AG20443 (cell line): ENCODE measurements at places on chromosomes 5 and 9.

GRCh38 chr9:88399966-88400365 lies 11.7 kb downstream of the SPIN1 start:
- DNase-seq: peak; percentile 62

DNA sequence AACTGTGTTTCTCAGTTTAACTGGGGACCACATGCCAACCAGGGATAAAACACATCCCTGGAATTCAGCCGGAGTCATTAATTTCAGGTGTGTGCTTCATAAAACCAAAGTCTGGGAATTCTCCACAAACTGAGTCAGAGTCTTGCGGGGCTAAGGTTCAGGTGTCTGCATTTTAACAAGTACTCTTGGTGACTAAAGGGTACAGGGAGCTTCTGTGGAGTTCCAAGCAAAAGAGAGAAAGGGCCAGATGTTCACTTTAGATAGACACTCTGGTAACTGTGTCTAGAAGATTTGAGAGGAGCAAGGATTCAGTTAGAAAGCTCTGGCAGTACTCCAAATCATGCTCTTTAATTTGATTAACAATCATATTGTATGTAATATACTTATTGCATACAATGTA lies 4.0 kb downstream of the NADK2 start:
- DNase-seq: no peak

- DNase-seq: no peak
These were observed 219.3 kb downstream of the CEMIP2 start for GRCh38 chr9:71549023-71549422.

- DNase-seq: peak; percentile 49
These were observed 181.0 kb upstream of the PITX1 start for GRCh38 chr5:135214897-135215616.

GRCh38 chr5:80799041-80799440 lies 144.3 kb upstream of the DHFR start:
- no peak for DNase-seq

DNA sequence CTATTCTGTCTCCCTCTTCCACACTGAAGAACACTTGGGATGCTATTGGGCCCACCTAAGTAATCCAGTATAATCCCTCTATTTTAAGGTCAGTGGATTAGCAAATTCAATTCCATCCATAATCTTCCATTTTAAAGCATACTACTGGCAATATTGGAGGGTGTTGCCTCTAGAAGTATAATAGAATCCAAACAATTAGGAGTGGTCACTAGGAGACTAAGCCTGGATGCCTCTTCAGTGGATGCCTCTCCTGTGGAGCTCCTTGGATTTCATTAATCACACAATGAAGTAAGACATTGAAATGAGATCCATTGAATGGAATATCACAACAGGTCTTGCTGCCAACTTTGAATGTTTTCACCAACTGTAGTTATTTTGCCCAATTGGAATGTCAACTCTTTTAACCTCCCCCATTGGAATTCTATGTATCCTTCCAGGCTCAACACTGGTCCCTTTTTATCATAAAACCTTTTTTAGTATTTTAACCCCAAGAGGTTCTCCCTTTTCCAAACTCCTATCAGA lies 311.6 kb downstream of the PLK2 start:
- no peak for DNase-seq

GRCh38 chr5:126988021-126988569 lies 42.3 kb downstream of the MARCHF3 start:
- DNase-seq: no peak

GRCh38 chr9:127067603-127068220 lies 54.7 kb downstream of the ANGPTL2 start:
- no peak for DNase-seq

DNA sequence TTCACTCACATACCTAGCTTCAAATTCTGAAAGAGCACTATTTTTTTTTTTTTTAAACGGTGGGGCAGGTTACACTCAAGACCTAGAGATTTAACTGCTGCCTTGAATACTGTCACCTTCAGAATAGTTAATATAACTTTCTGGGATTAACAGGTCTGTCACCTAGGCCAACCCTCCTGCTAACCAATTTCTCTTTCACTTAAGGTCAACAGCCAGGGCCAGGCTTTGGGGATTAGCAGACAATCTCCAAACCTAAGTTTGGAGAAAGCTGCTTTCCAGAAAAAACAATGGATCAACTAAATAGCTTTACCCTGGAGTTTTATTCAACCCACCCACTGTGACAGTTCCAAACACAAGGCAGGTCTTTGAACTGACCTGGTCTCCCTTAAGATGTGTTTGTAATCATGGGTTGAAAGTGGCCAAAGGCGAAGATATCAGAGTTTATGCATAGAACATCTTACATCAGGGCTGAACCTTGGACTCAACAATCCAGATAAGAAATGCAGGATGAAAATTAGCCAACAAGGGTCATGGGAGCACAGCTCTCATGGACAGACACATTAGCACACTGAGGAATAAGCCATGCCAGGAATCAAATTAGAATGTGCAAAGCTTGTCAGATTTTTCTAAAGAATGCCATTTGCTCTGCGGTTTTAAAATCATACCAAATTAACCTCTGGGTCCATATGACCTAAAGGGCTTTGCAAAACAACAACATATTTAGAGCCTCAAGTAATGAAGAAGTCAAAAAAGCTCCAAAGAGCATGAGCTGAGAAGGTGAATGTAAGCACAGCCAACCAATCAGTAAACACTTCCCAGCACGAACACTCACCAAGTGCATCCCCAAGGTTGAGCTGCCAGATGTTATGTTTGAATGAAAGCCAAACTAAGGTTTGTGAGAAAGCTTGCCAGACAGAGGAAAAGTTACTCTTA lies 538.5 kb upstream of the DMAC1 start:
- no peak for DNase-seq

GRCh38 chr5:154271936-154272514 lies 81.5 kb downstream of the GALNT10 start:
- no peak for DNase-seq

- DNase-seq: no peak
These were observed 66.6 kb upstream of the SPATA31E1 start for GRCh38 chr9:87816036-87816435.

DNA sequence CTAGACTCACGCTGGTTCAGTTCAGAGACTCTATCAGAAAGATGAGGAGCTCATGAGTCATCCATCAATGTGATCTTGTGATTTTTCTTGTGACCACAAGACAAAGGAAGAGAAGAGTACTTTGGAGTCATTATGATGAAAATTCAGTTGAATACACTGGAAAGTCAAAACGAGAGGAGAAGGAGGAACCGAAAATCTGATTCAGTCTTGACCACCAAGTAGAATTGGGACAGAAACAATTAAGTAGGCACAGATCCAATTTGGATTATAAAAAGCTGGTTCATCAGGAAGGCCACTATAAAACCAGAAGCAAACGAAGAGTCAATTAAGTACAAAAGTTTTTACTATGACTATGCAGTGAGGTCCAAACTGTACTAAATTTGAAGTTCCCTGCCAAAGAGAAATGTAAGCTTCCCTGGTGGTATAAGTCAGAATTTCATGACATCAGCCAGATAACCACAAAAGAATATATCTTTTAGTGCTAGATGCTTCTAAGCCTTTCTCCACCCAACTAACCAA lies 90.9 kb downstream of the THBS4 start:
- peak; percentile 49 for DNase-seq

- DNase-seq: peak; percentile 65
These were observed at the start of gene PHYHD1 for GRCh38 chr9:128920381-128921058. Gene PHYHD1, plus strand, starts transcription at chr9:128920982. Its CDS starts 1,342 bp downstream, at chr9:128922324.

DNA sequence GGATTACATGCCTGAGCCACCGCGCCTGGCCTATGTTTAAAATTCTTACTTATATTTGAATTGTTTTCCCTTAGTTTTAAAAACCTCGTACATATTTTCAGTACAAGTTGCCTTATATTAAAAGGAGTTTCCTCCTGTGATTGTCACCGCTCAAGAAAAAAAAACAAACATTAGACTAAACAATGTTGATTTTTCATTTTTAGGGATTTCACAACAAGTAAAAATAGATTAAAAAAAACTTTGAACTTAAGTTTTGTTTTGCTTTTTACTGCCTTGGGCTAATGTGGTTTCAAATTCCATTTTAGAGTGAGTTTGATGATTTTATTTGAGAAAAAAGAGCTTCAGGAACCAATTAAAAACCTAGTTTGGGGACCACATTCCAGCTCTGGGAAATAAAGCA lies 1196.6 kb upstream of the CDH18 start:
- no peak for DNase-seq

GRCh38 chr5:116824751-116825438 lies 250.3 kb upstream of the SEMA6A start:
- DNase-seq: no peak

DNA sequence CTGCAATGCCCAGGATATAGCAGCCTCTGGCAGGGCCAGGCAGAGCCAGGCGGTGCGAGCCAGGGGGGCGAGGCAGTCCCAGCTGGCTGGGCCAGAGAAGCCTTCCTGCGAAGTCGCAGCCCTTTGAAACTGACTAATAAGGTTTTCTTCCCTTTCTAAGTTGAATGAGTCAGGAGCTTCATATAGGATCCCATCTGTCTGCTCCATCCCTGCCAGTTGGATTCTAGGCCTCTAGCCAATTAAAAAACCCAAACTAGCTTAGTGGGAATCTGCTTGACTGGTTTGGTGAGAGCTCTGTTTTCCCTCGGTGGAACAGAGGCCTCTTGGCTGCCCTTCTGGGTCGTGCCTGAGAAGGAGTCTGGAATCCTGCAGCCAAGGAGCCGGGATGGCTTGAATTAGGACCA lies 70.1 kb upstream of the RAPGEF1 start:
- peak; percentile 43 for DNase-seq

- DNase-seq: no peak
These were observed 119.4 kb upstream of the RAI14 start for GRCh38 chr5:34536699-34537098.

DNA sequence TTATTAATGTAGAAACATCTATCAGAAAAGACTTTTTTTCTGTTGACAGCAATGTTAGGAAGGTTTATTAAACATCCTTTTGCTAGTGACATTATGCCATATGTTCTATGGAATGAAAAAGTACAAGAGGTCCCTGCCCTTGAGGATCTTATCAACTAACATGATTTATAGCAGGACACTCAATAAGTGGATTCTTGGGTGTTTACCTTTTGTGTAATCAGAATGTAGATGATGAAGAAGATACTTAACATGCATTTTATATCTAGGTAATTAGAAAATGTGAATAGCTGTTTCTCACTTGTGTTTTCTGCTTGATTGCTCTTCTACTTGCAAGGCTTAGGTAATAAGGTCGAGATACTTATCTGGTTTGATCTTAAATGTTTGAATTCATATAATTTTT lies 4.9 kb downstream of the HMGCR start:
- DNase-seq: no peak

- no peak for DNase-seq
These were observed 3.1 kb downstream of the NIPAL4 start for GRCh38 chr5:157463081-157463480.

GRCh38 chr5:77066823-77067442 lies 20.2 kb downstream of the ZBED3 start:
- DNase-seq: peak; percentile 84

DNA sequence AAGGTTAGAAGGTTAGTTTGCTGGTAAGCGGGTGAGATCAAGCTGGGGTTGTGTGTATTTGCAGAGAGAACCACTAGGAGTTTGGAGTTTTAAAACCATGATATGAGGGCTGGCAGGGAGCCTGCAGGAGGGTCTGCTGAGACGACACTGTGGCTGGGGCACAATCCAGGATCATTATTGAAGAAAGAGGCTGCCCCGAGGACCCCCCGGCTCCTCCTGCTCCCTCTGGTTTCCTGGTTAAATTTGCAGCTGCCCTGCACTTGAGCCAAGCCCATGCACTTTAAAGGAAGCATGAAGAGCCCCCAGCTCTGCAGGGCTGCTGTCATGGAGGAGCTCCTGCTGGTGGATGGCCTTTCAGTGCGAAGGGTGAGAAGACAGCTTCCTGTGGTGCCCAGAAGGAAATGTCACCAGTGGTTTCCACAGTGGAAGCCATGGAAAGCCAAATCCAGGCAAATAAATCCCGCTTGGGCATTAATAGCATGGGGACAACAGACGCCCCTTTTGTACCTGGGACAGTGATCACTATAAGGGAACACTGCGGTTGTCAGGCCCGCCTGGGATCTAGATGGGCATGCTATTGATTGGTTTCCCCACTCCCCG lies 140.7 kb downstream of the NSG2 start:
- DNase-seq: no peak

DNA sequence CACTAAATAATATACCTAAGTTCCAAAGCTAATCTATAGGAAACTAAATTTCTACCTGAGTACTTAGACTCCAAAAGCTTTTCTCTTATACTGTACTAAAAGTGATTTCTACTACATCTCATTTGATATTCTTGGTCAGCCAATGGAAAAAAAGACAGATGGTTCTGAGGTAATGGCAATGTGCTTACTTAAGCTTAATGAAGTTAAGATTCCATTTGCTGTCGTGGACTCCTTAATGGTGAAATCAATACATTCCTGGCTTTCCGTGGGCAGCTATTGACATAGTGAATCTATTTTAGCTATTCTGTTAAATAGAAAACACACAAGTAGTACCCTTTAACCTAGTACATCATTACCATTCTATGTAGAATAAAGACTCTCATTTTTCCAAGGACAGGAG lies 1825.6 kb upstream of the CDH9 start:
- DNase-seq: no peak

DNA sequence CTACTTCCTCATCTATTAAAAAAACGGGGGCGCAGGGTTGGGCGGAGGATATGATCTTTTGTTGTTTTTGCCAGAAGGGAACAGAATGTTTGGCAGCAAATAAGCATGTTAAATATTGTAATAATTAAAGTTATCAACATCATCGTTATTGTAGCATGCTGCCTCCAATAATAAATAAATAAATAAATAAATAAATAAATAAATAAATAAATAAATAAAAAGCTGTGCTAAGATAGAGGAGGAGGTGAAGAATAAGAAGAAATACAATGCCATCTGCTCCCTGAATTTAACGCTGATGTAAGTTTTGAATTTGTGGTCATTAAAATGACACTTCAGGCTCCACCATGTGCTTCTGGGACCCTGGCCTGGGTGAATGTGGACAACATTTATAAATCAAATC lies 508.0 kb upstream of the TNC start:
- DNase-seq: no peak

GRCh38 chr5:1111241-1111726 lies 579 bp downstream of the SLC12A7 start:
- DNase-seq: peak; percentile 53

DNA sequence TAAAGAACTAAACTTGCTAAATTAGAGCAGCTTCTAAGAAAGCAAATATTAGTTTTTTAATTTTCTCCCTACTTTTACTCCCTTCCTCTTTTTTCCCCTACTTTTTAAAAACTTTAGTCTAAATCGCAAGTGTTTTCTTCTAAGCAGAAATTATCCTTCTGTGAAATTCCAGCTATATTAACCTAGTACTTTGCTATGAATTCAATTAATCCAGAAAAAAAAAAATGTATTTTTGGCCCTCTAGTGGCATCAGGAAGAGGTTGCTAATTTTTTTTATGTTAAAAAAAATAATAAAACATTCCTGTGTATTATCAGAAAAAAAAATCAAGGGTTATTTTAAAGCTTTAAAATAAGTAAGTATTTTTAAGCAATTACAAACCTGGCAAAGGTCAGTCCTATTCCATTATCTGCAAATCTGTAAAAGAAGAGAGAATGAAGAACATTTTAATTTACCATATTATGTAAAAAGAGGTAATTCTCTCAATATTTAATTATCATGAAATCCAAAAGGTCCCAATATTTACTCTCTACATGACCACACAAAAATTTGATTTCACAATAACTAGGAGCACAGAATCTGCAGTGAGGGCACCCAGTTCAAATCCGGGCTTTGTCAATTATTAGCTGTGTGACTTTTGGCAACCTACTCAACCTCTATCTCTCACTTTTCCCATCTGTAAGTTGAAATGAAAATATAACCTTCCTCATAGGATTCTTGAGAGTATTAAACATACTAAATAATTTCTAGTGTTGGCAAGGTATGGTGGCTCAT lies 52.0 kb downstream of the CEMIP2 start:
- DNase-seq: no peak

GRCh38 chr9:34169125-34169524 lies 9.7 kb upstream of the UBAP1 start:
- DNase-seq: no peak
